ENCODE measurements at places on chromosomes 7 and 10. TPM values are rescaled to one million over a fixed set of nuclear protein-coding genes. Genes with fewer than 3 reads are reported as not detected.

DNA sequence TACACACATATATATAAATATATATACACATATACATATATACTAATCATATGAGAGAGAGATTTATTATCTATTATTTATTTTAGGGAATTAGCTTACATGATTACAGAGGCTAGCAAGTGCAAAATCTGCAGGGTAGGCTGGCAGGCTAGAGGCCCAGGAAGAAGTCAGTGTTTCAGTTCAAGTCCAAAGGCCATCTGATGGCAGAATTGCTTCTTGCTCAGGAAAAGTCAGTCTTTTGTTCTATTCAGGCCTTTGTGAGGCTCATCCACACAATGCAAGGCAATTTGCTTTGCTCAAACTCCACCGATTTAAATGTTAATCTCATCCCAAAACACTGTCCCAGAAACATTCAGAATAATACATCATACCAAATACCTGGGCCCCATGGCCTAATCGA, 2.6 kb upstream of the C10orf120 start:
- no peak for DNase-seq
- no peak overlapping the region for H3K4me3 ChIP-seq

The PNLIP gene
- not detected for total RNA-seq

DNA sequence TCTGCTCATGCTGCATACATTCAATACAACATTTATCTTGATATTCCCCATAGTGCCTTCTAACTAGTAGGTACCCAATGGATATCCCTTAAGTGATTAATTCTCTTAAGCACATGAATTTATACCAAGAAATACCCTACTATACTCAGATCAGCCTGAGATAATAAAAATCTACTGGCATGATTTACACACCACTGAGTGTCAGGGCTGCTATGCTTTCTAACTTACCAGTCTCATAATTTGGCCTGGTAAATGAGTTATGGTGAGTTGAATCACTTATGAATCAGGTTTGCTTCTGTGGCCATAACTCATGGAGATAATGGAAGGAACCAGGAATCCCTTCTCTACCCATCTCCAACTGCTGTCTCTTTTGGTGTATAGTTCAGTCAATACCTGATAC, 122.8 kb downstream of the THSD7A start:
- no peak for DNase-seq
- no peaks in the 10 kb centered on the region for H3K36me3 ChIP-seq
- no peaks in the 10 kb centered on the region for H3K27me3 ChIP-seq
- no peak overlapping the region for H3K4me3 ChIP-seq

DNA sequence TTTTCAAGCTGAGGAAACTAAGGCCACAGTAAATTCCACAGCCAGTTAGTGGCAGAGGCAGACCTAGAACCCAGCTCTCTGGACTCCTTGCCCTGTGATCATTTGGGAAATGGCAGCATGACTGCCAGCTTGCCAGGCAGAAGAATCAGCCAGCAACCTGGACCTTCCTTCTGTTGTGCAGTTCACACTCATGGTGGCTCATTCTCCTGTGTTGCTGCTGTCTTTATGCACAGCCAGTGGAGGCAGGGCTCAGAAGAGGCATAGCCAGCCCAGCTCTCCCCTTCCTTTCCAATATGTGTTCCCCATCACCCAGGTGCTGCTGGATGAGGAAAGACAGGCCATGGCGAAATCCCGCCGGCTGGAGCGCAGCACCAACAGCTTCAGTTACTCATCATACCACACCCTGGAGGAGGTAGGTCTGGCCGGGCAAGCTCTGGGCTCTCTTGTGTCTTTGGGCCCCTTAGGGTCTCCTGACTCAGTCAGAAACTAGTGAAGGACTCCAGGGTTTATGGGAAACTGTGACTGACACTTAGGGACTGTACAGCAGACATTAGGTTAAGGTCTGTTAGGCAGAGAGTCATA, 14.8 kb downstream of the CPA5 start:
- H3K27me3 ChIP-seq: no peaks in the 10 kb centered on the region
- DNase-seq: no peak
- no peak overlapping the region for H3K4me3 ChIP-seq
- H3K27ac ChIP-seq: no peak overlapping the region

The ZNF32 gene
- 37.7 TPM for total RNA-seq

The RNF32 gene
- 1.4 TPM for total RNA-seq

GRCh38 chr10:31702005-31702404, 226.6 kb downstream of the ARHGAP12 start:
- no peak overlapping the region for H3K27ac ChIP-seq
- H3K4me3 ChIP-seq: no peak overlapping the region
- H3K4me1 ChIP-seq: peaks cover 73% of the 10 kb centered on the region
- no peaks in the 10 kb centered on the region for H3K27me3 ChIP-seq
